ENCODE measurements at places on chromosomes 16 and 17. TPM values are rescaled to one million over a fixed set of nuclear protein-coding genes. Genes with fewer than 3 reads are reported as not detected.

DNA sequence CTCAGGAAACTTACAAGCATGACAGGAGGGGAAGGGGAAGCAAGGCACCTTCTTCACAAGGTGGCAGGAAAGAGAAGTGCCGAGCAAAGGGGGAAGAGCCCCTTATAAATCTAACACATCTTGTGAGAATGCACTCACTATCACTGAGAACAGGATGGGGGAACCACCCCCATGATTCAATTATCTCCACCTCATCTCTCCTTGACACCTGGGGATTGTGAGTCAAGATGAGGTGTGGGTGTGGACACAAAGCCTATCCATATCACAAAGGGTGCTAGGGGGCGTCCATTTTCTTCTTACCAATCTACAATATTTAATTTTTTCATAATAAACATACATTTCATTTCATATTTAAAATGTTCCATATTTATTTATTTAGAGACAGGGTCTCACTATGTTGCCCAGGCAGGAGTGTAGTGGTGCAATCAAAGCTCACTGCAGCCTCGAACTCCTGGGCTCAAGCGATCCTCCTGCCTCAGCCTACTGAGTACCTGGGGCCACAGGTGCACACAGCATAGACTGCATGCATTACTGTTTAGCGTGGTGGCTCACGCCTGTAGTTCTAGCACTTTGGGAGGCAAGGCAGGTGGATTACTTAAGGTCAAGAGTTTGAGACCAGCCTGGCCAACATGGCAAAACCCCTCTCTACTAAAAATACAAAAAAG lies 26.5 kb upstream of the FAAP100 start:
- peaks cover 30% of the 10 kb centered on the region for H3K36me3 ChIP-seq
- H3K27me3 ChIP-seq = no peaks in the 10 kb centered on the region
- no peak for DNase-seq

DNA sequence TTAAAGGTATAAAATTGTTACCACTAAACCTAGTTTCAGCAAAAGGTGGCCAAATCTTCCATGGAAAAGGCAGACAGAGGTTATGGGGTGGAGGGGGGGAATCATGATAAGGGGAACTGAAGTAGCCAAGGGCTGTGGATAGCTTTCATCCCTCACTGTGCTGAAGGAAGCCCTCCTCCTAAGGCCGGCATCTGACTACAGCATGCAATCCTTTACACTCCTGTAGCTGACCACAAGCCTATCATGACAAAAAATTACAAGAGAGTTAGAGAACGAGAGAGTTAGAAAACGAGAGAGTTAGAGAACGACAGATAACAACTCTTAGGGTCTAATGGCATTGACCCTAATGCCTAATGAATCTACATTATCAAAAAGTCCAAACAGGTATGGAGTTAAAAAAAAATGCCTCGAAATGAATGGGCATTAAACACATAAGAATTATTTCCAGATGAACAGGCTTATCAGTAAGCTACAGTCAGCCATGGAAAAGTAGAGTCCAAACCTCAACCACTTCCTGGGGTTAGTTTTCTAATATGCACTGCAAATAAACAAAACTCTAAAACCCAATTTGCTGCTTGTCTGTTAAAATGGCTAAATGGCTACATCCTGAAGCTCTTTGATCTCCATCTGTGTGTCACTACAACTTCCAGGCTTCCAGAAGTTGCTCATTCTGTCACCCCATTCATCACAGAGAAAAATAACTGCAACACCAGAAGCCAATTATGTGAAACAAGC lies 29.7 kb downstream of the DUSP14 start:
- H3K4me1 ChIP-seq = 0 out of 2 replicates have a peak, but pooled peaks cover 4% of the 10 kb centered on the region
- no peaks in the 10 kb centered on the region for H3K27me3 ChIP-seq
- no peak for DNase-seq
- peak overlapping the region; percentile 24 for H3K27ac ChIP-seq
- peaks cover 48% of the 10 kb centered on the region for H3K36me3 ChIP-seq

DNA sequence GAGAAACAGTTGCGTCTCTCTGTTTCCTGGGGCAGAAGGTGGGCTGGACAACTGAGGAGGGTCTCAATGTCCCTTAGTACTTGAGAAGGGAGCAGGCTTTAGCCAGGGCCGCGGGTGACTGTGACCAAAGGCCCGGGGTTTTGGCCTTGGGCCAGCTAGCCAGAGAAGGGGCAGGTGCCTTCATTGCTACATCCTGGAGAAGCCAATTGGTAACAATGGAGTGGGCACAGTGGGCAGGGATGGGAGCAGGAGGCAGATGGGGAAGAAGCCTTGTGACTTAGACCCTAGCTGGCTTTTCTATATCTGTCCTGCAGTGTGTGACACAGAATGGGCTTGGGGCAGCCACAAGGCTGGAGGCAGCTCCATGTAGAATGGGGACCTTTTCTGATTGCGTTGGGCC lies 46.0 kb downstream of the CLEC16A start:
- H3K27me3 ChIP-seq = no peaks in the 10 kb centered on the region
- H3K4me3 ChIP-seq = no peak overlapping the region
- peaks cover 25% of the 10 kb centered on the region for H3K4me1 ChIP-seq
- DNase-seq = no peak
- peaks cover 8% of the 10 kb centered on the region for H3K36me3 ChIP-seq

DNA sequence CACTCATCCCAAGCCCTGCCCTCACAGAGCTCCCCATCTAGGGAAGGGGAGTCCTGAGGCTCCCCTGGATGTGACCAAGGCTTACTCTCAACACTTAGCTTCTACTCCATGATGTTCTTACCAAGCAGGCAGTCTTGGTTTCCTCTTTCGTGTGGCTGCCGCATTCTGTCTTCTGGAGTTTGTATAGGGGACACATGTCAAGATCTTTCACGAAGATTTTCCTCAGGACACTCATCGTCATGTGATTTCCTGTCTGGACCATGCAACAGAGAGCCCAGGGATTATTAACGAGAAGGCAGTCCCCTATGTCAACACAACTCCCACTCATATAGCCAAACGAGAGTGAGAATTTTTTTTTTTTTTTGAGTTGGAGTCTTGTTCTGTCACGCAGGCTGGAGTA lies 10.4 kb downstream of the PRSS54 start:
- no peak overlapping the region for H3K27ac ChIP-seq
- DNase-seq = no peak

Gene EMC8
- 45.9 TPM for polyA plus RNA-seq

Measured in SK-N-SH (cell line).